ENCODE measurements at places on chromosomes 2 and 18.

GRCh38 chr2:33126958-33127357 is 180.2 kb downstream of the LTBP1 start:
- DNase-seq: no peak

- DNase-seq: no peak
Observed at GRCh38 chr18:68693091-68693815, 21.7 kb downstream of the TMX3 start.

GRCh38 chr2:220336771-220337170 is 709.3 kb downstream of the SLC4A3 start:
- DNase-seq: no peak

GRCh38 chr2:120379916-120380893 is 34.3 kb downstream of the INHBB start:
- no peak for DNase-seq

GRCh38 chr2:47002480-47003381 is 87.1 kb upstream of the MCFD2 start:
- no peak for DNase-seq

- no peak for DNase-seq
Observed at GRCh38 chr2:9631553-9631819, 689 bp upstream of the YWHAQ start.

DNA sequence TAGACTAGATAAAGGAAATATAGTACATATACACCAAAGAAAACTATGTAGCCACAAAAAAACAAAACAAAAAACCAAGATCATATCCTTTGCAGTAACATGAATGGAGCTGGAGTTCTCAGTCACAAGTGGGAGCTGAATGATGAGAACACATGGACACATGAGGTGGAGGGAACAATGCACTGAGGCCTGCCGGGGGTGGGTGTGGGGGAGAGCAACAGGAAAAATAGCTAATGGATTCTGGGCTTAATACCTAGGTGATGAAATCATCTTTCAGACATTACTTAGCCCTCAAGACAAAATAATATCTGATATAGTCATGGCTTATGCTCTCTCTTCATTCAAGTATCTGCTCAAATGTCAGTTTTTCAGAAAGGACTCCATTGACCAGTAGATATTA is 930.6 kb downstream of the LRP1B start:
- no peak for DNase-seq

DNA sequence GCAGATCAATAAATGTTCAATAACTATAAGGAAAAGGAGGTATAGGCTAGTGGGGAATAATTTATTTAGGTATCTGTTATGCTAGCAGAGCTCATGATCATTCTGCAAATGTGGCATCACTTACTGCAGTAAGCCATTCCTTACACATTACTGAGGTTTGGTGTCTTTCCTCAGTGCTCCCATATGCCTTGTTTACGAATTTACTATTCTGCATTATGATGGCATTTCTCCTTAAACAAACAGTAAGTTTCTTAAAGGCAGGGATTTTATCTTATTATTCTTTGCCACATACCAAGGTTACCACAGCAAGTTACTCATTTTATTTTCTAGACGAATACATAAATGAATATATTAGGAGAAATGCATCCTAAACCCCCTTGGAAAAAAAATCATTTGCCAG is 88.4 kb downstream of the DSEL start:
- no peak for DNase-seq

- no peak for DNase-seq
Observed at GRCh38 chr18:12515550-12515949, 107.8 kb downstream of the PRELID3A start.

DNA sequence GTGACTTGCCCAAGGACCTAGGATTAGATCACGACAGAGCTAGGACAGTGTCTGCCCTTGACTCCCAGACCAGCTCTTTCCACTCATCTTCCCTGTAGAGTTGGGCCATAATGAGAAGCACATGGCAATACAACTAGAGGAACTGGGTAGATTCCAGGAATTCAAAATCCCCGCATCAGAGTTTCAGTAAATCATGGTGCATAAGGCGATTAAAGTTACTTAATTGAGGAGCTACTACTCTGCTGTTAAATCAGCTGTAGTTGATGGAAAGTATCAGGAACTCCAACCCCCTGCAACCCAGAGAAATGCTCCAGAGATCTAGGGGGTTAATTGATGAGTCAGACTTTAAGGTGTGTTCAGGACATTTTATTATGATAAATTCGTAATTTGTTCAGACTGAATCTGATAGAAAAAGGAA is 5.7 kb downstream of the ANTXR1 start:
- DNase-seq: no peak

DNA sequence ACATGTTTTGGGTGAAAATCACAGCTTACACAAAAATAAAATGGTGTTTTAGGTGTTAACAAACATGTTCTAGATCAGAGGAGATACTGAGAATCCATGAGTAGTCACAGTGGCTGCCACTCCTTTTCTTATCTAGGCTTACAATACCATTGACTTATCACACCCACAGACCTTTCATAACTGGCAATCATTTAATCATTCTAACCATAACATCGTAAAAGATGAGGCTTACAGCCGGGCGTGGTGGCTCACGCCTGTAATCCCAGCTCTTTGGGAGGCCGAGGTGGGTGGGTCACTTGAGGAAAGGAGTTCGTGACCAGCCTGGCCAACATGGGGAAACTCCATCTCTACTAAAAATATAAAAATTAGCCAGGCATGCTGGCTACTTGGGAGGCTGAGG is 18.8 kb upstream of the SERPINB5 start:
- DNase-seq: no peak

DNA sequence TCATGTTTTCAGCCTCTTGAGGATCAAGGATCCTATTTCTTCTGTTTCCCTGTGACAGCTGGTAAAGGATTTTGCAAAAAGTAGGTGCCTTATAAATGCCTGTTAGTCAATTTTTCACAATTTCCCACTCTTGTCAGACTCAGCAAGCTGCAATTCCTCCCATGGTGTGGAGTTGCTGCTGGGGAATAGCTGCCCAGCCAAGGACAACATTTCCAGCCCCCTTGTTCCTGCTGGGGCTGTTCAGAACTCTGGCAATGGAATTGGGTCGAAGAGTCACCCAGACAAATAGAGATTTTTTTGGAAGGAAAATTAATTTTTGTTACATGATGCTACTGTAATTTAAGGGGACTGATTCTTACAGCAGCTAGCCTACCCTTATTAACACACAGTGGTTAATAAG is 43.7 kb downstream of the FSHR start:
- DNase-seq: no peak

DNA sequence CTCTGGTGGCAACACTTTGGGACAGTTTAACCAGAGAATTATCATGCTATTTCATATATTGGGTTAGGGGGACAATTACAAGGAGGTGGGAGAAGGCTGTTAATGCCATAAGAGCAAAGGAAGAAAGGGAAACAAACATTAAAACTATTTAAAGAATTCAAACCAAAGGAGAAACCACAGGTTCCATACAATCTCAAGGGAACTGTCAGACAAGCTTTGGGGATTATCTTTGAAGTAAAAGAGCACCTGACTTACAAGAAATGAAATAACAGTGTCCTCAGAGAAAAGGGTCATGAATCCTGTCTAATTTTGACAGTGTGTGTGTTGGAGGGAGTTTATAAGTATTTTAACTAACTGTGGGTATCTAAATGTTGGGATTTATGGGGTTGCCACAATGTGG is 44.4 kb downstream of the CERS6 start:
- DNase-seq: no peak

GRCh38 chr2:69805887-69806286 is 23.6 kb upstream of the GMCL1 start:
- DNase-seq: no peak

DNA sequence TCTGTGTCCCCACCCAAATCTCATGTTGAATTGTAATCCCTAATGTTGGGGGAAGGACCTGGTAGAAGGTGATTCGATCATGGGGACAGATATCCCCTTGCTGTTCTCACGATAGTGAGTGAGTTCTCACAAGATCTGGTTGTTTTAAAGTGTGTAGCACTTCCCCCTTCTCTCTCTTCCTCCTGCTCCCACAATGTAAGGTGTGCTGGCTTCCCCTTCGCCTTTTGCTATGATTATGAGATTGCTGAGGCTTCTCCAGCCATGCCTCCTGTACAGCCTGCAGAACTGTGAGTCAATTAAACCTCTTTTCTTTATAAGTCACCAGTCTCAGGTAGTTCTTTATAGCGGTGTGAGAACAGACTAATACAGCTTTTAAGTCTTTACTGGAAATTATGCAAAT is 193.3 kb upstream of the RBBP8 start:
- no peak for DNase-seq

Data from brain pericyte (primary cell).